ENCODE measurements at places on chromosomes 6 and 20.

- no peak for DNase-seq
Measured at GRCh38 chr20:43550456-43550855, 8.4 kb upstream of the SGK2 start.

DNA sequence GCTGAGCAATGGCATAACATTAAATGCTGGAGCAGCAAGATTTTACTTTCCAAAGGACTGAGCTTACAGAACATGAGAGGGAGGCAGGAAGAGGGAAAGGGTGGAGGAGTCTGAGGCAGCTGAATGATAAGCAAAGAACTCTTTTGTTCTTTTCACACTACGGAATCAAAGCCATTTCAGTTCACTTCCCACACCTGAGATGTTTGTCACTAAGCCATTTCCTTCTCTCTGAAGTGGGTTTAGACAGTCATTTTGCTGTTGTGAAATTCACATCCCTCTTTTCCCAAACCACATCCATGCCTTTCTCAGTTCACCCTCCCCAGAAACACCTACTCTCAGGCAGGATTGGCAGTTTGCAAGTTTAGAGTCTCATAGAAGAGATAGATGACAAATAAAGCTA, 267.9 kb downstream of the ADGRG6 start:
- no peak for DNase-seq

DNA sequence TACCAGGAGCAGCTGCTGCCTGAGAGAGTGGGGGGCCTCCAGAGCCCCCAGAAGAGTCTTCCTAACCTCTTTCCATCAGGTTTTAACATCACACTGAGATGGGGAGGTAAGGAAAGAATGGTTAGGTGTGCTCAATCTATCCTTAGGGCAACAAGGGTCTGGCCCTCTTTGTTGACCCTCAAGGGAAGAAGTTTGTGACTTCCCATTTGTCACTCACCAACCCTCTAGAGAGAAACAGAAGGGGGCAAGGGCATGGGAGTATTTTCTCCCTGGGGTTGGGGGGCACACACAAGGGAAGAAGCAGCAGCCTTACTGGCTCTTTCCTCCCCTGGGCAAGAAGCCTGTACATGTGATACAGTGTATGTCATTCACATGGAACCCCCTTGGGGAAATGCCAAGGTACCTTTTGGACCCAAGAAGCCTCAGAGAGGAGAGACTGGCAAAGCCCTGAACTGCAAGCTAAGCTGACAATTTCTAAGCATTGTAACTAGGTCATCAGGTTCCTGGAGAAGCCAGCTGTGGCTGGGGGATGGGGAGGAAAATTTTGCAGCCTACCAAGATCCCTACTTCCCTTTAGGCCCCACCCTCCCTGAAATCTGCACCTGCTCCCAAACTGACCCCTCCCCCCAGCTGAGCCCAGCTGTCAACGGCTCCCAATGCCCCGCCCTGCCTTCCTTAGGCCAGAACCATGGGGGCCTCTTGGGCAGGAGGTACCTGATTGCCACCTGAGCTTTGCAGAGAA, 14.5 kb downstream of the BCL2L1 start:
- no peak for DNase-seq

DNA sequence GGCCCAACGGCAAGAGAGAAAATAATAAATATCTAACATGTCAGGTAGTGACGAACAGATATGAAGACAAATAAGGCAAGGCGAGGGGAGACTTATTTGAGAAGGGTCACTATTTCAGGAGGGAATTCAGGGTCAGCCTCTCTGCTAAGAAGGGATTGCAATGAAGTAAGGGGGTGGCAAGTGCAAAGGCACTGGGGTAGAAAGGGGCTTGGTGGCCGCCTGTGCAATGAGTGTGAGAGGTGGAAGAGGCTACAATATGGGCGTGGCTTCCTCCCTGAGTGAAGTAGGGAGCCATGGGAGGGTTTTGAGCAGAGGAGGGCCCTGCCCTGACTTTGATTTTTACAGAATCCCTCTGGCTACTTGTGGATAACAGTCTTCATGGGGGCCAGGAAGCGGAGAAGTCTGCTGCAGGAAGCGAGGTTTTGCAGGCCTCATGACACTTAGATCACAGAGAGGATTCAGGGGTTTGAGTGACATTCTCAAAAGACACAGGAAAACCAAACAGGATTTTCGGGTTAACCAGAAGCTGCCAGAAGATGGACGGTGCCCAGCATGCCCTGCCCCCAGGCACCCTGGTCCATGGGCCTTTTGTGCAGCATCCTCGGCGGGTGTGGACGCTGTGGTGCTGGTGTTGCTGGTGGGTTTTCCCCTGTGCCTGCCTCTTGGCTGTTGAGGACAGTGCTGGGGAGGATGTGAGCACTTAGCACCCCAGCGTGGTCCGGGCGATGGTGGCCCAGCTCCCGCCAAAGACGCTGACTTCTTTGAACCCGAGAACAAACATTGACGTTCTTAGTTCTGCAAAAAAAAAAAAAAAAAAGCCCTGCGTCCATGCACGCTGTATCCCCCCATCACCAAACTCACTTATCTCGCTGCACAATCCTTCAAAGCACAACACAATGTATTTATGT, 124.2 kb upstream of the PTPN1 start:
- DNase-seq, result no peak

- DNase-seq, result no peak
Measured at GRCh38 chr20:50582591-50583234, 72.5 kb downstream of the PTPN1 start.

DNA sequence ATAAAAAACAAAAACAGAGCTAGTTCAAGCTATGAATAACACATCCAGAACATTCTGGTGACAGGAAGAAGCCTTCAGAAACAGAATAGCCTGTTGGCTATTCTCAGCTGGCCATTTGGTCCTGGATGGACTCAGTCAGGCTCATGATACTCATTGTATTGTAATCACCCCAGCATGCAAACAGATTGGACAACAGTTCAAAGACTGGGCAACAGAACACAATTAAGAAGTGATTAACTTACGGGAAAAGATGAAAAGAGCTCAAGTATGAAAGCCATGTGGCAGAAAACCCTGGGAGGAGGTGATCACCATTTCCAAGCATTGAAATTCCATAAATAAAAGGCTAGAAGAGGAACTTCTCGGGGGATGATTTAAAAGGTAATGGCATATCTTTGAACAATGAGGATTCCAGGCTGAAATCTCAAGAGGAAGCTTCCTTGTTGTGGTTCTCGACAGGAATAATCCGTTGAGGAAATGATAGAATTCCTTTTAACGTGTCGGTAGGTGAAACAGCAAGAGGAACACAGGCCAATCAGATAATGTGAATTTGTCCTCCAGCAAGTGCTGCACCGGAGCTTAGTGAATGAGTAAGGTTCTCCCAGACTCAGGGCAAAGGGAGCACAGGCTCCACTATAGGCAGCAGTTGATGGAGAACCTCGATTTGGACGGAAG, 172.4 kb downstream of the BCAS1 start:
- DNase-seq, result no peak

GRCh38 chr6:722608-723007, 29.7 kb upstream of the EXOC2 start:
- DNase-seq, result peak; percentile 65

DNA sequence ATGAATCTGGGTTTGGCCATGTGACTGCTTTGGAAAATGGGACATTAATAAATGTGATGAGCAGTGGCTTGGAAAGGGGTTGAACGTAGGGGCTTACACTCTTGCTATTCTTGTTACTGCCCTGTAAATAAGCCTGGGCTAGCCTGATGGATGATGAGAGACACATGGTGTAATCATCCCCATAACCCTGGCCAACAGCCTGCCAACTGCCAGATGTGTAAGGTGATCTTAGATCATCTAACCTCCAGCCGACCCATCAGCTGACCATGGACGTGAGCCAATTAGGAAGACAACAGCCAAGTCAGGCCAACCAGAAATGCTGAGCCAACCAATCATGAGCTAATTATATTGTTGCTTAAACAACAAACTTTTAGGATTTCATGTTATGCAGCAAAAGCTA, 25.2 kb downstream of the FBXO30 start:
- DNase-seq, result no peak

DNA sequence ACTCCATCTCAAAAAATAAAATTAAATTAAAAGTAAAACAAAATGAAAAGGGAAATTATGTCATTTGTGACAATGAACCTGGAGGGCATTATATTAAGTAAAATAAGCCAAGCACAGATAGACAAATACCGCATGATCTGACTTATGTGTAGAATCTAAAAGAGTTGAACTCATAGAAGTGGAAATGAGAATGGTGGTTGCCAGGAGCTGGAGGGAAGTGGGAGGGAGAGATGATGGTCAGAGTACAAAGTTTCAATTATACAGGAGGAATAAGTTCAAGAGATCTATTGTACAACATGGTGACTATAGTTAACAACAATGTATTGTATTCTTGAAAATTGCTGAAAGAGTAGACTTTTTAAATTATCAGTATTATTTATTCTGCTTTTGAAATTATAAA, 183.4 kb downstream of the ID4 start:
- no peak for DNase-seq

DNA sequence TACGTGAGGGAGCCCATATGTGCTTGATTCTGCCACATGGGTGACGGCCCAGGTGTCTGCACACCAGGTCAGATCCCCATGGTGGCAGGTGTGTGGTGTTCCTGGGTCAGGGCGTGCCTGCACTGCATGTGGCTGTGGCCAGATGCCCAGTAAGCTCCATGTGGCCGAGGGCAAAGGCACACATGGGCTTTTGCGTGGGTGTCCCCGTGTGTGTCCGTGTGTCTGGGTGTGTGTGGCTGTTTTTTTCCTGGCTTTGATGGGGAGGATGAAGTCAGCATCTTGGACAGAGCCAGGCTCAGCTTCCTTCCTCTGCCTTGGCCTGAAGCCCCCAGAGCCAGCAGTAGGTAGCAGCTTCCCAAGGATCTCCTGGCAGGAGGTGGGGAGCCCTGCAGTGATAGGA, 1.5 kb upstream of the TNXB start:
- DNase-seq, result no peak

GRCh38 chr20:4012589-4012988, 2.8 kb downstream of the RNF24 start:
- no peak for DNase-seq

DNA sequence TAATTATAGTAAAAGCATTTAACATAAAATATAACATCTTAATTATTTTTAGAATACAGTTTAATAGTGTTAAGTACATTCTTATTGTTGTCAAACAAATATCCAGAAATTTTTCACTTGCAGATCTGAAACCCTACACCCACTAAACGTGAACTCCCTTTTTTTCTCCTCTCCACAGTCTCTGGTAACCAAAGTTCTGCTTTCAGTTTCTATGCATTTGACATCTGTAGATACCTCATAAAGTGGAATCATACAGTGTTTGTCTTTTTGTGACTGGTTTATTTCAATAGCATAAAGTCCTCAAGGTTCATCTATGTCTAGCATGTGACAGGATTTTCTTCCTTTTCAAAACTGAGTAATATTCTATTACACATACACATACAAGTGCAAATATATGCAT, 286.3 kb downstream of the BTBD3 start:
- DNase-seq, result no peak

GRCh38 chr6:91654357-91654756, 1067.5 kb upstream of the MAP3K7 start:
- no peak for DNase-seq

DNA sequence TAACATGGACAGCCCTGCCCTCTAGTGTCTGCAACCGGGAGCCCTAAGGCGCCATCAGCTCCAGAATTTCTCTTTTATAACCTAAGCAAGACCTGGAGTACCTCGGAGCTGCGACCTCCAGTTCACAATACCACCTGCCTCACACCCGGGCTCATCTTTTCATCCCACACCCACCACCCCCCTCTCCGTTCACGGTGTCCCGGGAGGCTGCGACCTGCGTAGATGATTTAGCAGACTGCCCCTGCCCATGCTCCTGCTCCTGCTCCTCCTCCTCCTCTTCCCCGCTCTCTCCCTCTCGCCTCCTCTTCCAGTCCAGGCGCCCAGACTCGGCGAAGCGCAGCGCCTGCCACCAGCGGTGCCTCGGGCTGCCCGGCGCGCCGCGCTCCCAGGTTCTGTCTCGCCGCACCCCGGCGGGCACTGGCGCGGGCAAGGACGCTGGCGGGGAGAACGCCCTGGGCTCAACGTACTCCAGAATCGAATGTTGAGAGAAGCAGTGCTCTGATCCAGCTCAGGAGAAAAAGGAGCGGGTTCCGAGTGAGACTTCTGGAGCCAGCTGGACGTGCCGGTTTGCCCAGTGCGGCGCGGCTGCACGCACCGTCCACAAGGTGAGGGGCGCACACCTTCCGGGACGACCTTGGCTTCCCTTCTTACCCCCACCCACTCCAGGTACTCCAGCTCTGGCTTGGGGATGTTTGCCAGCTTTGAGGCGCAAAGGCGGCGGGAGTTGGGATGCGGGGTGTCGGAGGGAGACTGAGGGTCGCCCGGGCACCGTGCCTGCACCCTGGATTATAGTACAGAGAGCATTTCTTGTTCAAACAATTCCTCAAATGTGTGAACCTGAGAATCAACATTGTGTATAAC, at the start of gene HTR1E:
Gene HTR1E (plus strand): TSS at position 310 of the 861 bp plus-strand sequence. CDS start 77,807 bp downstream, outside the sequence.
- DNase-seq, result peak; percentile 12

DNA sequence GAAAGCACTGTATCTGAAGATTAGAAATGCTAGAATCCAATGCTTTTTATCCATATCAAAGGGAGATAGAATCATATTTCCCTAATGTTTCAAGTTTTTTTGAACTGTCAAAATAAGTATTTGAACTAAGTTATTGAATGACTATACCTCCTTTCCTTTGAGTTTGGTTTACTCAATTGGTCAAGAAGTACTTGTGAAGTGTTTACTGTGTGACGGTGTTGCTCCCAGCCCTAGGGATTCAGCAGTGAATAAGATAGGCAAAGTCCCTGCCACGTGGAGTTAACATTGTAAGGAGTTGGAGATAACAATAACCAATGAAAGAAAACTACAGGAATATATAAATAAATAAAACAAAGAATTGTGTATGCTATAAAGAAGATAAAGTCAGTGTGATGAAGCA, 535.9 kb downstream of the FRK start:
- DNase-seq, result no peak

DNA sequence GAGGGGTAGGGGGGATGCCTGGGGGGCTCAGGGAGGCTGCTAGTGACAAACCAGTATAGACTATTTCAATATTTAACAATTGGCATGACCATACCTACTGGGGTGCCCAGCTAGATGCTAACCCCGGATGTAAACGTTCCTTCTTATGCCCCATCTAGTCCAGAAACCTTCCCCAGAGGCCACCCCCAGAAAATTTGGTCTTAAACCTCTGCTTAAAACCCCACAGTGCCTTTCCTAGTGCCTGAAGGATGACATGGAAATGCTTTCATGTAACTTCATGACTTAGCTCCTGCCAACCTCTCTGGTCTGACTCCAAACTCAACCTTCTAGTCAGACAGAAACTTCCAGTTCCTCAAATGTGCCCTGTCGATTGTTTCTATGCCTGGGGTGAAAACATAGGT, 52.0 kb downstream of the JPH2 start:
- no peak for DNase-seq

GRCh38 chr6:166306378-166307081, 1.7 kb downstream of the PRR18 start:
- no peak for DNase-seq

- no peak for DNase-seq
Measured at GRCh38 chr6:91149246-91149955, 562.5 kb upstream of the MAP3K7 start.
